GM23338 (cell line): ENCODE measurements at places on chromosomes 2 and 18.
A peak's percentile ranks its signal among the peaks of the same experiment; 100 is the strongest.

- no peak for DNase-seq
Measured at GRCh38 chr2:67836866-67837265, 225.9 kb downstream of the C1D start.

GRCh38 chr2:138023298-138023697, 59.0 kb downstream of the HNMT start:
- no peak for DNase-seq

GRCh38 chr2:151611351-151611750, 122.9 kb downstream of the NEB start:
- DNase-seq, result no peak

DNA sequence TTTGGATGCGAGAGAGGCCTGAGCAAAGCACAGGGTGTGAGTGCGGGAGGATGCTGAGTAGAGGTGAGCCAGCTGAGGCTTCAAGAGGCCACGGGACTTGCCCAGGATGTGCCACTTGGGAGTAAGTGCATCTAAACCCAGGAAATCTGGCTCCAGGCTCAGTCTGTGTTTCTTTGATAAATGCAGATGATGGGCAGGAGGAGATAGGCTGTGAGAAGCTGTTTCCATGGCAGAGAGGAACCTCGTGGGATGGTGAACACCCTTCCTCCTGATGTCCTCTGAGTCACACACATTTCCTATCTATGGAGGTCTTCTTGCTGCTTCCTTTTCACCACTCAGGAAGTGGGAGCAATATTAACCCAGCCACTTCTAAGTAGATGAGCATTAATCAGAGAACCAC, 38.4 kb upstream of the CELF4 start:
- DNase-seq, result no peak

- peak; percentile 57 for DNase-seq
Measured at GRCh38 chr2:130864830-130865800, 28.4 kb downstream of the ARHGEF4 start.

- DNase-seq, result peak; percentile 89
Measured at GRCh38 chr2:88159955-88160415, 10.2 kb upstream of the THNSL2 start.

GRCh38 chr2:222477962-222478608, 53.7 kb downstream of the SGPP2 start:
- peak; percentile 62 for DNase-seq

DNA sequence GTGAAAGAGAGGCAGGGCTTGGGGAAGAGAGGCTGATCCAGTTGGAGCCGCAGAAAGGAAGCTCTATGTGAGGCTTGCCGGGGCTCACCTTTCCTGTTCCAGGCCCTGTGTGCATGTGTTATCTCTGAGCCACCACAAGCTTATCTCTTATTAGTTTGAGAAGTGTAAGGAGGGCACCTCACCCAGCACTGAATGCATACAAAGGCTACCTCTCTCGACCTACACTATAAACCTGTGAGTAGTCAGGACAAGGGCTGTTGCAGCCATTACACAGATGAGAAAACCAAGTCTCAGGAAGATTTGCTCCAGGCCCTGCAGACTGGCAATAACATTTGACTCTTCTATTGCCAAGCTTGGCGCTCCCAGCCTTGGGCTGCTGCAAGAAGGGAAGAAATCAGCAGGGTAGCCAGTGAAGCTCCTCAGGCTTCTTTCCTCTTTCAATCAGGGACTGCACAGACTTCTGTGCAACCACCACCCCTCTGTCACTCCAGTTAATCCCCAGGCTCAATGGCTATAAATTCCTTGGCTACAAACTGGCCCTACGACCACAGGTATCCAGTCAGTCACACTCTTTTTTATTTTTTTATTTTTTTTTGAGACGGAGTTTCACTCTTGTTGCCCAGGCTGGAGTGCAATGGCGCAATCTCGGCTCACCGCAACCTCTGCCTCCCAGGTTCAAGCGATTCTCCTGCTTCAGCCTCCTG, 73.8 kb downstream of the CLHC1 start:
- no peak for DNase-seq

DNA sequence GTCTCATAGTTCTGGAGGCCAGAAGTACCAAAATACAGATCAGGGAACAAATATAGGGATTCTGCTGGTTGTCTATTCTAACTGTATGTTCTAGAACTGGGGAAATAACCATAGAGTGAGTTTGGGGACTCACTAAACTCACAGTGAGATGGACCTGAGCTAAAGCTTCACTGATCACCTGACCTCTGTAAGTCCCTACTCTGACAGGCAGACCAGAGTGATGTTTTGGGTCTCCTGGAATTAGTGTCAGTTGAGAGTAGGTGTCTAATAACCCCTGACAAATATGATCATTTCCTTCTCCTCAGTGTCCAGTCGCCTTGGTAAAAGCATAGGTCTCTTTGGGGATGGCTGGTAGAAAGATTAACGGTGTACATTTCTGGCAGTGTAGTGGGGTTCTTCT, 14.2 kb downstream of the PIKFYVE start:
- DNase-seq, result no peak

GRCh38 chr2:128446874-128447537, 128.3 kb upstream of the HS6ST1 start:
- DNase-seq, result no peak

GRCh38 chr2:96174251-96175144, 29.3 kb upstream of the DUSP2 start:
- peak; percentile 85 for DNase-seq

GRCh38 chr2:64021578-64021977, 2.4 kb upstream of the VPS54 start:
- DNase-seq, result no peak

DNA sequence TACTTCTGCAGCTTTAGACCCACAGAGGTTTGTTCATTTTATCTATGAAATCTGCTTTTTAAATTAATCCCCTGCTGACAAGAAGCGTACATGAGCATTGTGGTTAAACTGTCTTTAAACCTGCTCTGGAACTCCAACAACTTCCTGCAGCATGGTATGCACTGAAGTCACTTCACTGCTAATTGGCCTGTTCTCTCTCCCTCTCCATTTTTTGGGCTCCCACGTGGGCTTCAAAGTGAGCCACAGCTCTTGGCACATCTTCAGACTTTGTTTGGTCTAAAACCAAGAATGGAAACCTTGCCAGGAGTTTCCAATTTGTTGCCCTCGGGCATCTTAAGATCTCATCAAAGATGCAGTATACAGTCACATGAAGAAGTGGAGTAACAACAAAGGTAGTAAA, 311.4 kb downstream of the LRRTM1 start:
- DNase-seq, result no peak

DNA sequence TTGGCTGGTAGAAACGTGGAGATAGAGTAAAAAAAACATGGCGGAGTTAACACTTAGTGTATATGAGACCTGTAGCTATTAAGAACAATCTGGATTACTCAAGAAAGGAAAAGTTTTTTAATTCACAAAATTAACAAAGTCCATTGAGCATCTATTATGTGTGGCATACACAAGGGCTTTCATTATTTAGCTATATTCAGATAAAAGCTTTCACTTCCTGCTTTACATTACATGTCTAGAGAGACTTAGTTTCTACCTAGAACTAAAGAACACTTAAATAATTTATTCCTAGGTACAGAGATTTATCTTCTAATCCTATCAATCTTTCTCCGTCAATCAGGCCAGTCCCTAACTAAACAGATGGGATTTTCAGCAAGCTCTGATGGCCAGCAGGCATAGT, 196.0 kb upstream of the SLC39A10 start:
- DNase-seq, result no peak

- DNase-seq, result no peak
Measured at GRCh38 chr18:24877546-24877945, 417.1 kb downstream of the HRH4 start.

GRCh38 chr18:10872304-10872703, 277.1 kb downstream of the PIEZO2 start:
- no peak for DNase-seq

GRCh38 chr2:210224591-210224940, 681 bp downstream of the ACADL start:
- DNase-seq, result no peak

- DNase-seq, result peak; percentile 33
Measured at GRCh38 chr2:228731517-228731916, 539.6 kb downstream of the PID1 start.

DNA sequence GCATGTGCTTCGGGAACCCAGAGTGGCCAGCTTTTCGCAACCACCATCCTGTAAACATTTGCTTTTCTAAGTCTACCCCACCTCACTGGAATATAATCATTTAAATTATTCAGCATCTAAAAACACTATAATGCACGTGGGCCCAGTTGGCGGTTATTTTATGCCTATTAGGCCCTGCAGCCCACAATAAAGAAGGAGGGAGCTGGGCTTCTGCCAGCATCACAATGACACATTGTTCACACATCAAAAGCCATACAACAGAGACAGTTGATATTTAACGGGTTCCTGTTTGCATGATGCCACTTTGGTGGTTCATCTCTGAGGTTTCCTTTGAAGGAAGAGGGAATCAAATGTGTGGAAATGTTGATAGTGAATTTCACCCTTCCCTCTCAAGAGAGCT, 916.0 kb upstream of the CELF4 start:
- no peak for DNase-seq

DNA sequence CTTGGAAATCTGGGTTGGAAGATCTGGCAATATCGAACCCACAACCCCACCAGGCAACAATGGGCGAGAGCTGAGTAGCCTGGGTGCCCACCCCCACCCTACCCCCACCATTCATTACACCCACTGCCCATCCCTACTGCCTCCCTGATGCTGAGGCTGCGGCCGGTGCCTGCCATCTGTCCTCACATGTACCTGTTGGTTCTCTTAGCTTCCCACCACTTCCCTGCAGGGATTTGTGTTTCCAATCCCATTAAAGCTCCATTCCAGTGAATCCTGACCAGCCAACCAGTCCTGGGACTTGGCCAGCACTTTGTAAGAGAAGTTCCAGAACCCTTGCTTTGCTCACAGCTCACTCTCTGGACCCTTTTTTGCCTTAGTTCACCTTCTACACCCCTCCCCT, 163.0 kb upstream of the SH3BP4 start:
- DNase-seq, result no peak

DNA sequence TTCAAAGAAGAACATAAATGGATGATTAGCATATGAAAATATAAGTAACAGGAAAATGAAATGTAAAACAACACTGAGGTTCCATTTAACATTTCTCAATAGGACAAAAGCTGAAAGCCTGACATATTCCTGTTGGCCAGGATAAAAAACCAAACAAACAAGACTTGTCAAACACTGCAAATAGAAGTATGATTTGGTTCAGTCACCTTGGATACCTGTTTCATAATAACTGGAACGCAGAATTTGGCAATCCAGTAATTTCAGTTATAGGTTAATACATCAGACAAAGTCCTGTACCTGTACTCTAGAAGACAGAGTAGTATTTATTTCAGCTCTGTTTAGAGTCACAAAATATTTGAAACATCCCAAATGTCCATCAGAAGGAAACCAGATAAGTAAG, 16.5 kb upstream of the EVA1A start:
- no peak for DNase-seq

- DNase-seq, result peak; percentile 67
Measured at GRCh38 chr2:183248866-183249567, 124.8 kb downstream of the NUP35 start.

DNA sequence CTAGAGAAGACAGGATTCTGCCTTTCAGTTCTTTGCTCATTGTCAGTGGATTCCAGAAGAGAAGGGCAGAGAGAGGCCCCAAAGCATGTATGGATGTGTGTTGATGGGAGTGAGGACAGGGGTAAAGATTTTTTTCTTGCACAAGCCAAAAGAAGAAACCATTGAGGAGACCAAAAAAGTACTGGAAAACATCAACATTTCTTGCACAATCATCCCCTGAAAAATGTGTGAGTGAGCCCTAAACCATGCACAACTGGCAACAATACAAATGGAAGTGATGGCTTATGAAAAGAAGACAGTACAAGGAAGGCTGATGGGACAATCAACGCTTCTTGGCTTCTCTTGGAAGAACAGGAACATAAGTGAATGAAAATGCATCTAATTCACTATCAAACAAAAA, 5.6 kb upstream of the SMAD7 start:
- no peak for DNase-seq

DNA sequence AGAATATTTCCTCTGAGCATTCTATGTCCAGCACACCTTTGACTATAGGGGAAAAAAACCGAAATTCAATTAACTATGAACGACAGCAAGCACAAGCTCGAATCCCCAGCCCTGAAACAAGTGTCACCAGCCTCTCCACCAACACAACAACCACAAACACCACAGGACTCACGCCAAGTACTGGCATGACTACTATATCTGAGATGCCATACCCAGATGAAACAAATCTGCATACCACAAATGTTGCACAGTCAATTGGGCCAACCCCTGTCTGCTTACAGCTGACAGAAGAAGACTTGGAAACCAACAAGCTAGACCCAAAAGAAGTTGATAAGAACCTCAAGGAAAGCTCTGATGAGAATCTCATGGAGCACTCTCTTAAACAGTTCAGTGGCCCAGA, 79.4 kb upstream of the FAM117B start:
- DNase-seq, result no peak

- DNase-seq, result no peak
Measured at GRCh38 chr2:172416447-172417058, 10.8 kb upstream of the ITGA6 start.

DNA sequence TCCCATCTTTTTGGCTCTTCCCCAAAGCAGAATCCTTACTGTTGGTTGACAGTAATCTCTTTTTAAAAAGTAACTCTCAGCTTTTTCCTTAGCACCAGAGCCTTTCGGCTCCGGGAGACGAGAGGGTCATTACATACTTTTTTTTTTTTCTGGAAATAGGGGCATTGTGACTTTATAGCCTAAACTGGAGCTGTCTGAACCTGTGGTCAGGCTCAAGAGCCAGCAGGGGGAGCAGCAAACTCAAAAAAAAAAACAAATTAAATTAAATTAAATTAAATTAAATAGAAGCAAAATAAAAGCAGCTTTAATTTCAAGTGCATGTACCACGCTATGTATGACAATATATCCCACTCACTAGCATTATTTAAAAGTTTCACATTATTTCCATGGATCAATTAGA, 156.6 kb downstream of the DTNA start:
- peak; percentile 55 for DNase-seq
